Right renal pelvis (tissue), 4 donors: ENCODE measurements at places on chromosomes 1 and 21.

- peak; percentile 44 for DNase-seq
These were observed 8.7 kb downstream of the UBE2G2 start for GRCh38 chr21:44792702-44793591.

- DNase-seq = no peak
These were observed 98.1 kb downstream of the PLD5 start for GRCh38 chr1:242426271-242426905.

DNA sequence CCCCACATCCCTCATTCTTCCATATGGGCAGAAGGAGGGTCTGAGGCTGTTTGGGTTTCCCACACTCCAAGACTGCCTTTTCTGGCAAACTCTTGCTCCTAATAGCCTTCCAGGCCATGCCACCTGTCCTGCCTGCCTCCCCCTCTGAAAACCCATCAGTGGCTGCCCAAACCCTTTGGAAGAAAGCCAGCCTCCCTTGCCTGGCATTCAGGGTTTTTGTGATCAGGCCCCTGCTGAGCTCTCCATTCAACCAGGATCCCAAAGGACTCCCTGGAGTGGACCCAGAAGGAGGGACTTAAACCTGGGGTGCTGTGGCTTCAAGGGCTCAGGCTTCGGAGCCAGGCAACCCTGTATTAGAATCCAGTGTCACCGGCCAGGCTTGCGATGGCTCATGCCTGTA, 4.2 kb upstream of the GUCA2A start:
- DNase-seq = no peak

- DNase-seq = no peak
These were observed 178.8 kb downstream of the NR5A2 start for GRCh38 chr1:200206340-200206739.

DNA sequence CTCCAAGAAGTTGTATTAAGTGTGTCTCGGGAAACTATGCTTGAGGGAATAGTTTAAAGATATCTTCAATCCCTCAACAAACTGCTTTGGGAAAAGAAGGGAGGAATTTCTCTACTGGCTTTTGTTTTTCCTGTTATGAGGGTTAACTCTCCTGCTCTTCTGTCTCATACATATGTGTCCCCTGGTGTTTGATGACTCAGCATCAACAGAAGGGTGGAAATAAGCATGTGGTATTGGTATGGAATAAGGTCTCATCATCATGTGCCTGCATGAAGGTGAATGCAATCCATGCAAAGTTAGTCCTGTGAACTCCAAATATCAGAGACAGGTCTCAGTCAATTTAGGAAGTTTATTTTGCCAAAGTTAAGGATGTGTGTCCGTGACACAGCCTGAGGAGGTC, 27.2 kb upstream of the ADAR start:
- DNase-seq = no peak

GRCh38 chr1:64540265-64540791, 70.4 kb downstream of the CACHD1 start:
- no peak for DNase-seq

DNA sequence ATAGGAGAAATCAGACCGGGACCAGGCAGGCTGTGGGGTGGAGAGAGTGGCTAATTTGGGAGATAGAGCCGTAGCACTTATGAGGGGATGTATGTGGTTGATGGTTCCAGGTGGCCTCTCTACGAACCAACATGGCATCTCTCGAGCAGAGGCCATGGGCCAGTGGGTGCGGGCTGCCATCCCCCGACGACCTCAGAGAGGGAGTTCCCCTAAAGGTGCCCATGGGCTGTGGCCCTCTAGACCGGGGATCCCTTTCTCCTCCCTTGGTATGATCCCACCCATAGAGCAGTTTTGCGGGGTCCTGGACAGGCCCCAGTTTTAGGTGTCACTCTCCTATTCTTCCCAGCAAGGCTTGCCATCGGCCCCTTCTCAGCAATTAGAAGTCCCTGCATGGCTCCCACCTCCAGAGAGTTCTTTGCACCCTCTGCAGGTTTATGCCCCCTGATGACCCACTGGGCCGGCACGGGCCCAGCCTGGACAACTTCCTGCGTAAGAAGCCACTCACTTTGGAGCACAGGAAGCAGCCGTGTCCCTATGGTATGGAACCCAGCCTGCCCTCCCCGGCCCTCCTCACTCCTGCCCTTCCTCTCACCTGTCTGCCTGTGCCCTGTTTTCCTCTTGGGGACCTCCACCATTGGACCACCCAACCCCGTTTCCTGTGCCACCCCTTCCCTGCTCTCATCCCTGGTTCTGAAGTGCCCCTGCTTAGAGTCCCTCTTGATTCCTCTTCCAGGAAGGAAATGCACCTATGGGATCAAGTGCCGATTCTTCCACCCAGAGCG, 7.8 kb downstream of the ZC3H12A start:
- DNase-seq = no peak

- DNase-seq = no peak
These were observed 17.9 kb upstream of the SMG7 start for GRCh38 chr1:183454377-183454776.

DNA sequence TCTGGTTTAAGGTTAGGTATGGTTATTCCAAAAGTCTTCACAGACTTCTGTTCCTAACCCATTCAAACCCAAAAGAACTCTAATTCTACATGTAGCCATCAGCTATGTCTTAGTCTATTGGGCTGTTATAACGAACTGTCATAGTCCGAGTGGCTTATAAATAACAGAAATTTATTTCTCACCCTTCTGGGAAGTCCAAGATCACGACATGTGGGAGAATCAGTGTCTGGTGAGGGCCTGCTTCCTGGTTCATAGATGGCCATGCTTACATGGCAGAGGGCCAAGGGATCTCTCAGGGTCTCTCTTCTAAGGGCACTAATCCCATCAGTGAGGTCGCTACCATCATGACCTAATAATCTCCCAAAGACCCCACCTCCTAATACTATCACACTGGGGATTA, 103.0 kb upstream of the PPP2R5A start:
- DNase-seq = no peak

DNA sequence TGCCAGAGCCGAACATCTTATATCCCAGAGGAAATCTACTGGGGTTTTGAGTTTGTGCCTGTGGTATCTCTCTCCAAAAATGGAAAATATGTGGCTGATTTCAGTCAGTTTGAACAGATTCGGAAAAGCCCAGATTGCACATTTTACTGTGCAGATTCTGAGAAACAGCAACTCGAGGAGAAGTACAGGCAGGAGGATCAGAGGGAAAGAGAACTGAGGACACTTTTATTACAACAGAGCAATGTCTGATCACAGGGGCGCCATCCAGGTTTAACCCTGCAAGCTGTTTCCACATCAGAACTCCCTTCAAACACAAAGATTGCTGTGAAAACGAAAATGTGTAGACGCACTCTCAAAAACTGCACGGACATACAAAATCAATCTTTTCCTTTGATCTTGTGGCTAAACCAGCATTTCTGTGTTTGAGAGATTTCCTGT, 43.4 kb downstream of the KCNJ15 start:
- DNase-seq = no peak

DNA sequence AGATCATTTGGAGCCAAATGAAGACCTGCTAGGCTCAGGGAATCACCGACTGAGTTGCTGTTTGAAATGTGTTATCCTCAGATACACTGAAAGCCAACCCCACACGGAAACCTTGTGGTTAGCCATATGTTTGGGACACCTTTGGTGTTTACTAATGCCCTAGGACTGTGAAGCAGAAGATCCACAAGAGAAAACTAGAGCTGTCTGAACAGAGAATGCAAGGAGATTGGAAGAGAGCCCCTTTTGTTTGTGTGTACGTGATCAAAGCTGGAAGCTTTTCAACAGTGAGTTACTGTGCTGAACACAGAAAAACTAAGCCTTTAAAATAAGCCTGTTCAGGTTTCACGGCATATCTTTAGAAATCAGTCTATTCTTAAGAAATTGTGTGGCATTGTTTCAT, 908.2 kb upstream of the ADGRL2 start:
- DNase-seq = no peak

- DNase-seq = no peak
These were observed 829 bp downstream of the PEA15 start for GRCh38 chr1:160206036-160206389.

- no peak for DNase-seq
These were observed 749 bp downstream of the PCBP3 start for GRCh38 chr21:45644041-45644906.

GRCh38 chr1:54809496-54810074, 8.5 kb upstream of the TTC22 start:
- DNase-seq = no peak

DNA sequence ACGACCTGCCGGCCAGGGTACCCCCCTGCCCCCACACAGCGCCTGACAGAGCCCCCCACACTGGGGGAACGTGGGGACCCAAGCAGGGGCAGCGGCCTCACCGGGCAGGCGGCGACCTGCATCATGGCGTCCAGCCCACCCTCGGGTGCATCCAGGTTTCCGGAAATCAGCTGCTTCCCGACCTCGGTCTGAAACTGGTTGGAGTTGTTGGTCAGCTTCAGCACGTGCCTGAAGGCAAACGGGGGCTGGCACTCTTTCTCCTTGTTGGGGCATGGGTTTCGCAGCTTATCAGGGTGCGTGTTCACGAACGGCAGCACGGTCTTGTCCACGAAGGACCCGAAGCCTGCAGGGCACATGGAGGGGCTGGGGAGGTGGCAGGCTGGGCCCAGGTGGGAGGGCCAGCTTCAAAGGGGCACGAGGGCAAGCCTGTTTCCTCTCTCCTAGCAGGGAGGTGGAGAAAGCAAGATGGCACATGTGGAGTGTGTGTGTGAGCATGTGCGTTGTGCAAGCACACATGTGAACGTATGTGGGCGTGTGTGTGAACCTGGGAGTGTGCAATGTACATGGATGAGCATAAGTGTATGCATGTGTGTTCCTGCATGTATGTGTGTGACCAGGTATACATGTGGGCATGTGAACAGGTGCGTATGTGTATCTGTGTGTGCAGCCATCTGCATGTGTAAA, 19.2 kb downstream of the ITGB2 start:
- no peak for DNase-seq

GRCh38 chr21:43020177-43020576, 45.8 kb downstream of the PKNOX1 start:
- no peak for DNase-seq

GRCh38 chr21:23131177-23131576, 2133.0 kb downstream of the NCAM2 start:
- no peak for DNase-seq

GRCh38 chr1:40939320-40940059, 40.0 kb upstream of the CTPS1 start:
- DNase-seq = no peak

GRCh38 chr1:161039546-161039945, 782 bp upstream of the TSTD1 start:
- DNase-seq = no peak

GRCh38 chr1:61183471-61184039, 101.2 kb downstream of the NFIA start:
- DNase-seq = peak; percentile 45

- no peak for DNase-seq
These were observed 41.6 kb upstream of the NRDC start for GRCh38 chr1:51920130-51920529.

- no peak for DNase-seq
These were observed 32.9 kb downstream of the BRDT start for GRCh38 chr1:91981996-91982609.

DNA sequence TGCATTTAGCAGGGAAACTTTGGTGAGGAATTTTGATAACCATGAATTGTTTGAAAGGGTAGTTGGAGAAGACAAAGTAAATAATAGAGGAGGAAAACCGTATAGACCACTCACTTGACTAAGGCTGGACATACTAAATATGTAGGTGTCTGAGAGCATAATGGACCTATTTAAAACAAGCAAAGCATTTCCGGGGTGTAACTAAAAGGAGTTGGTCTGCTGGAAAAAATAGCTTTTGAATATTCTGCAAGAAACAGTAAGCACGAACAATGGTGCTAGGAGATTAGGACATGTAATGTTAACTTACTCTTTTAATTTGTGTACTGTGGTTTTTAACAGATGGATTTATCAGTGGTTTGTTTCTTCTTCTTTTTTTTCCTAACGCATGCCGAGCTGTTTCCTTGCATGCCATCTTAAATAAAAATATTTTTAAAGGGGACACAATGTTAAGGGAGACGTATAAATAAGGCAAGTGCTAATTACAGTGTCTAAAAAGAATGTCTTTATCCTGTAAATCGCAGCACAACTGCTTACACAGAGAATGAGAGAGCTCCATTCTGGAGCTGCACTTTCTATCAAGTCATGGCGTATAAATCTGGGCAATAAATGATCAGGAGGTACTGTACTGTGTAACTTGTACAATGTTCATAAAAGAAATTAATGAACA, 492.1 kb downstream of the LMO4 start:
- DNase-seq = no peak

DNA sequence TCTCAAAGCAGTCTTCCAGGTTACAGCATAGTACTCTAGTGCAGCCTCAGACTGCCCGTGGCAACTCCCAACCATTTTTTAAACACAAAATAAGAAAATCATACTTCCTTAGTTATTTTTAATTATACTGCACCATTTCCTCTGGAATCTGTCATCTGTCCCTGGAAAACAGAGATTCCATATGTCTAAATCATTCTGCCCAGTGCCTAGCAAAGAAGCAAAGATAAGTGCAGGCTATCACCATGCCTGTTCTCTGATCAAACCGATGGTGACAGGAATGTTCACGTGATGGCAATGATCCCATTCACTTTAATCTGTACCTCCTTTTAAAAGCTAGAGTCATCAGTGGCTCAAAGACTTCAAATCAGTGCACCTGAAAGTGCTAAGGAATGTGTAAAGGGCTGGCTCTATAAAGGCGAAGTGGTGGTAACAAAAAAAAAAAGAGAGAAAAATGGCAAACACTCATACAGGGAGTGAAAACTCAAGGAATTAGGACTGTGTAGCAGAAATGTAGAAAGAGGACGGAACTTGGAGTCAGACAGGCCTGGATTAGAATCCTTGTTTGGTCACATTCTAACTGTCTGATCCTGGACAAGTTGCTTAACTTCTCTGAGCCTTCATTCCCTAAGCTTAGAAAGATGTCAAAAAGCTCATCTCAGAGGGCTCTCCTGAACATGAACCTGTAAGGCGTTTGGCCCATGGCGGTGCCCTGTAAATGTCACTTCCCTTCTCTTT, 9.9 kb upstream of the CCN1 start:
- no peak for DNase-seq

DNA sequence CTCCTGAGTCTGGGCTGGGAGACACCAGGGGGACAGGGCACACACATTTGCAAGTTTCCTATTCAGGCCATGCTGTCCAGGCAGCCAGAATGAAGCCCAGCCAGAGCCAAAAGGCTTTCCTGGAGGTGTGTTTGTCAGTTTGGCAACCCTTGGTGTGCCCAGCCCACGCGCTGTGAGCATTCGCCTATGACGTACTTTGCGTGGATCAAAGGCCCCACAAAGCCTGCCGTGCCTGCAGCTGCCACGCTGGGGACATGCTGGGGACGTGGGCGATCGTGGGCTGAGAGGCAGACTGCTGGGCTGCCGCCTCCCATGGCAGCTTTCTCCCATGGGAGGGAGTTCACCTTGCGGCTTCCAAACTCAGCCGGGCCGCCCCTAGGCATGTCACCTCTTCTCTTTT, 57.5 kb downstream of the CD247 start:
- no peak for DNase-seq

GRCh38 chr1:155607708-155608107, 2.3 kb upstream of the MSTO1 start:
- no peak for DNase-seq

- DNase-seq = peak; percentile 31
These were observed 10.0 kb downstream of the NCF2 start for GRCh38 chr1:183580281-183580682.

- no peak for DNase-seq
These were observed 15.2 kb upstream of the NBPF1 start for GRCh38 chr1:16628361-16629111.
